GM23248 (cell line): ENCODE measurements at places on chromosomes 16 and 17. TPM values are rescaled to one million over a fixed set of nuclear protein-coding genes. Genes with fewer than 3 reads are reported as not detected.
A peak's percentile ranks its signal among the peaks of the same experiment; 100 is the strongest.

DNA sequence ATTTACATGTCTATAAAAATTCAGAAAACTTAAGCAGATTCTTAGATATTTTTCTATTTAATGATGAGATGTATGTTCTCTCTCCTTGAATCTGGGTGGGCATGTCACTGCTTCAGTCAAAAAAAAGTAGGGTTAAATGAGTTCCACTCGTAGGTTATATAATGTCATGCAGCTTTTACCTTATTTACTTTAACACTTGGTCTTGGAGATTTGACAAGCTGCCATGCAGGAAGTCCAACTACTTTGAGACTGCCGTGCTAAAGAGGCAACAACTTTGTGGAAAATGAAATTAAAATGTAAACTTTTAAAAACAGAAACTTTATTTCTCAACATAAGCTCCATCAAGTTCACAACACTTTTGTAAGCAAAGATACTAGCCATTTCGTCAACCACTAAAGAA lies 1336.0 kb upstream of the CDH8 start:
- H3K4me3 ChIP-seq = no peak overlapping the region
- H3K4me1 ChIP-seq = no peaks in the 10 kb centered on the region
- H3K27ac ChIP-seq = no peak overlapping the region
- DNase-seq = no peak

DNA sequence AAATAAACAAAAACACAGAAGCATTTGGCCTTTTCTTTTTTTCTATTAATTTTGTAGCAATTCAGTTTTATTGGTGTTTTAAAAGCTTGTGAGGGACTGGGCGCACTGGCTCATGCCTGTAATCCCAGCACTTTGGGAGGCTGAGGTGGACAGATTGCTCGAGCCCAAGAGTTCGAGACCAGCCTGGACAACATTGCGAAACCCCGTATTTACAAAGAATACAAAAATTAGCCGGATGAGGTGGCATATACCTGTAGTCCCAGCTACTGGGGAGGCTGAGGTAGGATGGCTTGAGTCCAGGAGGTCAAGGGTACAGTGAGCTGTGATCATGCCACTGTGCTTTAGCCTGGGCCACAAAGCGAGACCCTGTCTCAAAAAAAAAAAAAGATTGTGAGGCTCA lies 53.4 kb downstream of the SEC14L1 start:
- H3K4me3 ChIP-seq = no peak overlapping the region
- H3K36me3 ChIP-seq = peaks cover 73% of the 10 kb centered on the region
- H3K27me3 ChIP-seq = no peaks in the 10 kb centered on the region
- DNase-seq = no peak

- no peaks in the 10 kb centered on the region for H3K27me3 ChIP-seq
- no peak overlapping the region for H3K4me3 ChIP-seq
- H3K4me1 ChIP-seq = peaks cover 16% of the 10 kb centered on the region
Measured at GRCh38 chr16:85435286-85435685, 177.8 kb upstream of the GSE1 start.

- H3K4me3 ChIP-seq = no peak overlapping the region
- H3K4me1 ChIP-seq = no peaks in the 10 kb centered on the region
- H3K27ac ChIP-seq = no peak overlapping the region
- no peak for DNase-seq
- no peaks in the 10 kb centered on the region for H3K27me3 ChIP-seq
- no peaks in the 10 kb centered on the region for H3K36me3 ChIP-seq
Measured at GRCh38 chr17:69518951-69519350, 104.5 kb downstream of the MAP2K6 start.

DNA sequence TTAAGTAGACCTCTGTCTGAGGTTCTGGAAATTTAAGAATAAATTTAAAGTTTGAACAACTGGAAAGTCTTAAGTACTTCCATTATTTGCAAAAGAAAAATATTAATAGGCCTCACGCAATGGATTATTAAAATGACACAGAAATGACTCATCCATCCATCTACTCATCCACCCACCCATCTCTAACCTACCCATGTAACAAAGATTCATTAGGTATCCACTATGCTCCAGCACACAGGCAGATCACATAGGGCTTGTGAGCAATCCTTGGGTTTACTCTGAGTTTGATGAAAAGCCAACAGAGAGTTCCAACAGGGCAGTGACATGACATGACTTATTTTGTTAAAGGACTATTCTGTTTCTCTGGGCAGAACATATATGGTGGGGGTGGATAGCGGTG lies 93.3 kb downstream of the HELZ start:
- H3K4me1 ChIP-seq = peaks cover 15% of the 10 kb centered on the region
- peaks cover 23% of the 10 kb centered on the region for H3K36me3 ChIP-seq
- peak overlapping the region; percentile 36 for H3K27ac ChIP-seq

DNA sequence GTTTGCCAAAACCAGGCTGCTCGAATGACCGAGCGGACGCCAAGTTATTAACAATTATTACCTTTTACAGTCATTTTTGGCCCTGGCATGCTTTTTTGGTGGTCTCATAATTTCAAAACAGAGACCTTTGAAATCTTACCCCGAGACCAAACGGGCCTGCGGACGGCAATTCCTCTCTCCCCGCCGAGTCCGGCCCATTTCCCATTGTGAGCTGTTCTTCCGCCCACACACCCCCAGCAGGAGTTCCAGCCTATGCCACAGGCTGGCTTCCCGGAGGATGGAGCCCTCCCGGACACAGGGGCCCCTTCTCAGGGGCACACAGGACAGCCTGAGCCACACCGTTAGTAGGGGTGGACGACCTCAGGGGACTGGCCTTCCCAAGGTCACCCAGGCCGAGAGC lies 130.7 kb downstream of the C16orf95 start:
- no peak overlapping the region for H3K4me3 ChIP-seq
- DNase-seq = no peak
- no peak overlapping the region for H3K27ac ChIP-seq
- no peaks in the 10 kb centered on the region for H3K36me3 ChIP-seq

- H3K27ac ChIP-seq = no peak overlapping the region
- DNase-seq = no peak
- no peaks in the 10 kb centered on the region for H3K36me3 ChIP-seq
- 0 out of 2 replicates have a peak, but pooled peaks cover 4% of the 10 kb centered on the region for H3K27me3 ChIP-seq
- no peak overlapping the region for H3K4me3 ChIP-seq
Measured at GRCh38 chr16:3358871-3359270, 3.2 kb downstream of the OR2C1 start.

DNA sequence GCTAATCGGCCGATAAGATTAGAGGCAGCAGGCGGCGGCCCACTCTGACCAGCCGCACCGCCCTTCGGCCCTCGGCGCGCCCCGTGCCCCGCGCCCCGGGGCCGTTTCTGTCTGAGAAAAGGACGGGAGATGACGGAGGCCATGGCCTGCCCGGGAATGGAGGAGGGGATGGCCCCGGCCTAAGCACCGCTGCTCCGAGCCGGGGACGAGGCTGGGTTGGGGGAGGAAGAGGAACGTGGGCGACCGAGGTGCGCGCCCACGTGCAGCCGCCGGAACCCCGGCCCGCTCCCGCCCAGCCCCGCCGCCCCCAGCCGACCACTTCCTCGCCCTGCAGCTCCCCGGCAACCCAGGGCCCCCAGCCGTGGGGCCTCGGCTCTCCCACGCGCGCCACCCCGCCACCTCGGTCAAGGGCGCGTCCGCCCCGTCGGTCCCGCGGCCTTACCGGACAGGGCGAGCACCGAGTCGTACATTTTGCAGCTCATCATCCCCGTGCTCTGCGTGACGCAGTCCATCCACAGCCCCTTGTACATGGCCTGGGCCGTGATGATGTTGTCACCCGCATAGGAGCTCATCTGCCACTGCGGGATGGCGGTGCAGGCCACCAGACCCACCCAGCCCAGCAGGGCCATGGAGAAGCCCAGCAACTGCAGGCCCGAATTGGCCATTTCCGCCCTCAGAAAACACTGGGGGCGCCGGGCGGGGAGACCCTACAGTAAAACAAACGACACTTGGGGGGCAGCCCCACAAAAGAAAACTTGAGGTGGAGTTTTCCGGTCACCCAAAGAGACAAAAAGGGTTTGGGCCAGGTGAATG lies 693 bp downstream of the CLDN7 start:
- H3K4me3 ChIP-seq = peak overlapping the region; percentile 65
- H3K4me1 ChIP-seq = peaks cover 19% of the 10 kb centered on the region
- no peaks in the 10 kb centered on the region for H3K27me3 ChIP-seq
- peaks cover 11% of the 10 kb centered on the region; the same call in 1 of the 2 replicates for H3K36me3 ChIP-seq
- DNase-seq = peak; percentile 31

GRCh38 chr17:75822119-75822799 lies 21.9 kb downstream of the UNC13D start:
- no peaks in the 10 kb centered on the region for H3K4me1 ChIP-seq
- no peak for DNase-seq
- no peaks in the 10 kb centered on the region for H3K27me3 ChIP-seq
- H3K27ac ChIP-seq = no peak overlapping the region

Gene STUB1
- 183 and 201 TPM in 2 replicates for total RNA-seq

Gene SLC47A2
- not detected in 2 replicates for total RNA-seq
